ENCODE measurements at places on chromosomes 16 and 17.

DNA sequence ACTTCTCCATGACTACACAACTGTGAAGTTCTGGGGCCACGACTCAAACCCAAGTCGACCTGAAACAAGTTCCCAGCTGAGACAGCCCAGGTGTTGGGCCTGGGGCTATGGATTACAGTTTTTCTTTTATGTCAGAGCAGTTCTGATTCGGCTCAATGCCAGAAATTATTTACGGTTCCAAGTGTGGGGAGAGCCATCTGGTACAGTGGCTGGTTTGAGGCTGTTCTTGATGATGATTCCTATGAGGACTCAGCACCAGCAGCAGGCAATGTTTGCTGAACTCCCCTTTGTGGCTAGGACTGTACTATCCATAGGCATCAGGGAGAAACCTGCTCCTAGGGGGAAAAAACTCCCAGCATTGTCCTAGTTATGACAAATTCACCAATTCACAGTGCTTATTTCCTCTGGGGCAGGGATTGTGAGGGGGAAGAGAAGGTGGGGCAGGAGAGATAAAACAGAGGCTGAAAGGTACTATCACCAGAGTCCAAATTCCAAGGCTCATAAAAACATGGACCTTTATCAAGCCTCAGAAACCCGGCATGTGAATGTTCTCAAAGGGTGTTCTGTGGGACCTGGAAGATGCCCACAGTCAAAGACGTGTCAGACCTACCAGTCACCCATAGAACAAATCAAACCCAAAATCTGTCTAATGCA is 18.2 kb upstream of the CMTM4 start:
- no peak for DNase-seq

DNA sequence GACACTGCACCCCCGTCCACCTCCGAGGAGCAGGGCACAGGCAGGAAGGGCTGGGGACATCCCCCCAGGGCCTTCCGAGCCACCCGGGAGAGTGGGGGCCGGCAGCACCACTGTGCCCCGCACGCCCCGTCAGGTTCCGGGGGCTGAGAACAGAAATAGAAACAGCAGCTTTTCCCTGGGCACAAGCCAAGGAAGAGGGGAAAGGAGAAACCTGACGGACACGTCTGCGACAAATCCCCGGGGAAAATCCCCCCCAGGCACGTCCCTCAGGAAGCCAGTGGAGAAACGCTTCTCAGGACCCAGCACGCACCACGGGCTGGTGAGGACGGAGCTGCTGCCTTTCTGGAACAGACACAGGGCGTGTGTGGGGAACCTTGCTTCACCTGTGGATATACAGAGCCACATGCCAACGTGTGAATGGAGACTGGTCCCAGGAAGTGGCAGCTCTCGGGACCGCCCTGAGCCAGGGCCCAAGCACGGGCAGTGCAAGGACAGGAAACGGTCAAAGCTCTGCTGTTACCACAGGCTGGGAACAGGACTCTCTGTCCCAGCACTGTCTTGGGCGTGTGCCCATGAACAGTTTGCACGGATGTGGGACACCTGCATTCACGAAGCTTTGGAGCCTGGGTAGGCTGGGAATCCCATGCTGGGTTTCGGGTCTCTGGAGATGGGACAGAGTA is 1.2 kb upstream of the TMEM204 start:
- no peak for DNase-seq

GRCh38 chr16:10631886-10632285 is 51.5 kb upstream of the EMP2 start:
- no peak for DNase-seq

GRCh38 chr16:67915831-67916723 is 15.6 kb downstream of the CTRL start:
- no peak for DNase-seq

- peak; percentile 38 for DNase-seq
Measured at GRCh38 chr17:32319548-32319905, 22.4 kb downstream of the C17orf75 start.

DNA sequence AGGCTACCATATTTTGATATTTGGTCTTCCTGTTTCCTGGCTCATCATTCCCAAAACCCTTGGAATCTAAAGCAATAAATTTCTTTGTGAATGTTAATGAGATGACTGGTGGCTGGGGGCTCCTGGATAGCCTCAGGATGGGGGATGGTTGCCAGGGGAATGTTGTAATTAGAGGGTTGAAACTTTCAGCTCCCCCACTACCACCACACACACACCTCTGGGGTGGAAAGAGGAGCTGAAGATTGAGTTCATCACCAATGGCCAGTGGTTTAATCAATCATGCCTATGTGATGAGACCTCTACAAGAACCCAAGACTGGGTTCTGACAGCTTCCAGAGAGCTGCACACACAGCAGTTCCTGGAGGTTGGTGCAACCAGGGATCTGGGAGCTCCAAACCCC is 59.1 kb downstream of the HS3ST3A1 start:
- no peak for DNase-seq

- DNase-seq: peak; percentile 48
Measured at GRCh38 chr17:54901230-54901822, 674 bp downstream of the TOM1L1 start.

DNA sequence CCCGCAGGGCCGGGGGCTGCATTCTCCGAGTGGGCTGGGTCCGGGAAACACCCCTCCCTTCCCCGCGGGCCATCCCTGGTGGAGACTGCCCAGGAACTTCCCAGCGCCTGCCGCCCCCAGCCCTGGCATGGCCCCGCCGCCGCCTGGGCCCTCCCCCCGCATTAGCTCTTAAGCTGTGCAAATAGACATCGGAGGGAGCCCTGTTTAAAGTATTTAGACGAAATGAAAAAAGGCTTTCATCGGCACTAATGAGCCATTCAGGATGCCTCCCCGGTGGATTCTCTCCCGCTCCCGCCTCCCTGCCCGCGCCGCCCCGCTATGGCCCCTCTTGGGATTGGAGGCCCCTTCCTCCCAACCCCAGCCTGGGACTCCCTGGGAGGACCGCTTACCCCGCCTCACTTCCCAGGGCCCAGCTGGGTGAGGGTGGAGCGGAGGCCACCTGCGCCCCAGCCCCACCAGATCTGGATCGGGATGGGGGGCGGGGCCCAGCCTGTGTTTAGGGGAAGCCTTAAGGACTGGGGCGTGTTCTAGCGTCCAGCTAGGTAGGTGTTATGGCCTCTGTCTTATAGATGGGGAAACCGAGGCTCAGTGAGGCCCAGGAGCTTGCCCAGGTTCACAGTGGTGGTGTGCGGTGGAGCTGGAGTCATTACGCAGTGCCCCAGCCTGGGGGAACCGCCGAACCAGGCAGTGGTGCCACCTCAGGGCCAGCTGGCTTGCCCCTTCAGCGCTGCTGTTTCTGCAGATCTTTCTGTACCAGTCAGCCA is 19.7 kb downstream of the SEZ6 start:
- DNase-seq: no peak

DNA sequence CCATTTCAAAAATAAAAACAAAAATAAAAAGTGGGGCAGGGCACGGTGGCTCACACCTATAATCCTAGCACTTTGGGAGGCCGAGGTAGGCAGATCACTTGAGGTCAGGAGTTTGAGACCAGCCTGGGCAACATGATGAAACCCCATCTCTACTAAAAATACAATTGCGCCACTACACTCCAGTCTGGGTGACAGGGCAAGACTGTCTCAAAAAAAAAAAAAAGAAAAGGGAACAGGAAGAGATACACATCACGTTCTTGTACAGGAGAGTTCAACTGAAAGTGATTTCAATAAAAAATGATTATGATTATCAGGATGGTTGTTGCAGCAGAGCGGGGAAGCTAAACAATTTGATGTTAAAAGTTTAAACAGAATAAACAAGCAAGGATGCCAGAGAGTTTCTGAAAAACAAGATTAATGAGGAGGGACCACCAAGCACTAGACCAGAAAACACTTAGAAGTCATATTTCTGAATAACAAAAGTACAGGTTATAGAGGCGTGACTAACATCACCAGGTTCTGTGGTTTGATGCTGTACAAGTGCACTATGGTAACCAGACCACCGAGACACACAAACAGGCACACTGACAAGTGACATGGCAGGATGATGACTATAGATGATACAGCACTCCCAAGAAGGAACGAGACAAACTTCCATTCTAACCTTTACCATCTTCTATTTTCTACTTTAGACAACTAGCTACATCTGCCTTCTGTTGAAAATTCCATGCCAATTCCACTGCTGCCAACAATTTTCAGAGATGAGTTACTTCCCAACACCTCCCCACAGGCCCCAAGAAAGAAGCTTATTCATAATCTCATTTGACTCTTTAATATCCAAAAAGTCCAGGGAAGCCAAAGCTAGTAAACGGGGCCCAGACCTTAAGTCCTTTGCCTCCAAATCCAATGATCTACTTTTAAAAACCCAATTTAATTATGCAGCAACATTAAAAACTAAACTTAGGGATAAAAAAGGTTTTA is 11.8 kb downstream of the DNAJA2 start:
- no peak for DNase-seq

GRCh38 chr17:69350911-69351310 is 24.0 kb upstream of the ABCA5 start:
- DNase-seq: no peak
